Nephron progenitor cell (in vitro differentiated cells): ENCODE measurements at places on chromosomes 1 and 21.

DNA sequence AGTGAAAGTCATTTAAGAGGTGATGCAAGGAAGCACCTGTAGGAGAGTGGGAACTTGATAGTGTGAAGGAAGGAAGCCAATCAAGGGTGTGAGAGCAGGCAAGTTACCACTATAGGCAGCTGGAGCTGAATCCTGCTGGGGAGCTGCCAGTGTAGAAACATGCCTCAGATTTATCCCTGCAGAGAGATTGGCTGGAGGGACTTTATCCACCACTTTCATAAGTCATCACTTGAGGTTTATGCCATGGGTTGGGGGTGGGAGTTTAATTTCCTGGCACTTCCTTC is 443.6 kb downstream of the PLPP3 start:
- DNase-seq, result no peak

GRCh38 chr1:44485229-44485933 is 80.3 kb downstream of the RNF220 start:
- no peak for DNase-seq

GRCh38 chr1:209807509-209807908 is 1.6 kb upstream of the IRF6 start:
- DNase-seq, result no peak

DNA sequence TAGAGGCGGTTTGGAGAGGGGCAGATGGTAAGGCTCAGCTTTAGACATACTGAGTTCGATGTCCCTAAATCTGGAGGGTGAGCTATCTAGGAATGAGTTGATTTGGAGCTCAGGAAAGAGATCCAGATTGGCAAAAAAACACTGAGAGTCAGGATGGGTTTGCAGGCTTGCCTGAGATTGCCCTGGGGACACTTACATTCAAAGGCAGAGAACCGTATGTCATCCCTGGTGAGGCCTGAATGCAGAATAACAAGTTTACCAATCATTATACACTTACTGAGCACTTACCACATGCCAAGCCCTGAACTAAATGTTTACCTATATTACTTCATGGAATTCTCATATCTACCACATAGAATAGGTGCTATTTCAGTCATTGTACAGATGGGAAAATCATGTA is 27.5 kb downstream of the TFAP2E start:
- DNase-seq, result no peak

DNA sequence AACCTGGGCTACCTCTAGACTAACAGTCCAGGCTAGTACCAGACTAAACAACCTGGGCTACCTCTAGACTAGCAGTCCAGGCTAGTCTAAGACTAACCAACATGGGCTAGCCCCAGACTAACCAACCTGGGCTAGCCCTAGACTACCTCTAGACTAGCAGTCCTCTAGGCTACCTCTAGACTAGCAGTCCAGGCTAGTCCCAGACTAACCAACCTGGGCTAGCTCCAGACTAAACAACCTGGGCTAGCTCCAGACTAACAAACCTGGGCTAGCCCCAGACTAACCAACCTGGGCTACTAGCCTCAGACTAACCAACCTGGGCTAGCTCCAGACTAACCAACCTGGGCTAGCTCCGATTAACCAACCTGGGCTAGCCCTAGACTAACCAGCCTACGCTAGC is 2.0 kb downstream of the TFF2 start:
- DNase-seq, result no peak
